Epithelial cell of prostate (primary cell): ENCODE measurements at places on chromosomes 13 and 19.

DNA sequence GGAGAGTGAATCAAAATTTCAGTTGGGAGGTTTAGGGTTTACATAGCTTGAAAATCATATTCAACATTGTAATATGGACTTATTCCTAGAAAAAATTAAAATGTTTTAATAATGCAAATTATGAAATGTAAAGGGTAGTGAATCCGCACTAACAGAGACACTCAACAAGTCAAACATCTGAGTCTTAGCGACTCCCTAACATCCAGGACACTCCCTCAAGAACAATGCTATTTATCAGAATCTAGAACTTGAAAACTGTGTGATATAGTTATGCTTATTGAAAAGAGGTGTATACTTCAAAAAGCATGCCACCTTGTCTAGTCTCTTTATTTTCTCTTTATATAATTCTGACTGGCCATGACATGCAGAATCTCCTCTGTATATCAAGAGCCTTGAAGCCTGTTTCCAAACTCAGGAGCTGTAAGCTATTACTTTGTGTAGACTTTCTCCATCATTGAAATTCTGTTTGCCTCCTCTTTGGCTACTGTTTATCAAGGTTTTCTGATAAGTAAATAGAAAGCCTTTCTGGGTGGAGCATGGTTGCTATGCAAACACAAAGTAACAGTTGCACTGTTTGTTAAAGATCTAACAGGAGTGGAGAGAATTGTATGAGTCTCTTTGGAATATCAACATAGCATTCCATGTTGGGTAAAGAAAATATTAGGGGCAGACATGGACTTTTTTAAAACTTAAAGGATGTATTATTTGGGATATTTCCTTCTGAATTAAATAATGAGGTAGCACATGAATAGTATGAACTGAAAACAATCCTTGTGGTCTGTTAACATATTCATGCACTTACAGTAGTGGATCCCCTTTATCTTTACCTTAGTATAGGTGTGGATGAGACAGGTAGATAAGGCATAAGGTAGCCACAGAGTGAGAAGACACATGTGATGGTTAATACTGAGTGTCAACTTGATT, 56.4 kb upstream of the MBNL2 start:
- DNase-seq, result no peak

- DNase-seq, result no peak
These were observed 8.1 kb upstream of the KLF2 start for GRCh38 chr19:16316506-16316882.

DNA sequence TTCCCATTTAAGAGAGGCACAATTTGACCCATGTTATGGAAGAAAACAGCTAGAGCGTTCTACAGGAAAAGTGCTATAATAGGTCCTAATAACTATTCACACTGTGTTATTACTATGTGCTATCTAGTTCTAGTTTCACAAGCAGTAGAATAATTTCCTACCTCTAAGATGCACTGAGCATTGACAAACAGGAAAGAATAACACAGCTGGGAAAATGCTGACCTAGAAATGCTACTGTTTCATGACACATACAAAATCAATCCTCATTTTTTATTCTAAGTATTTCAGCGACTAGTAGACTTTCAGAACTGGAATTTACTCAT, 259.5 kb downstream of the ITGBL1 start:
- no peak for DNase-seq

GRCh38 chr19:7078008-7078407, 8.5 kb downstream of the ZNF557 start:
- DNase-seq, result no peak

GRCh38 chr19:32672841-32673240, 2.1 kb downstream of the ANKRD27 start:
- DNase-seq, result no peak
